ENCODE measurements at places on chromosomes 16 and 17. TPM values are rescaled to one million over a fixed set of nuclear protein-coding genes. Genes with fewer than 3 reads are reported as not detected.

DNA sequence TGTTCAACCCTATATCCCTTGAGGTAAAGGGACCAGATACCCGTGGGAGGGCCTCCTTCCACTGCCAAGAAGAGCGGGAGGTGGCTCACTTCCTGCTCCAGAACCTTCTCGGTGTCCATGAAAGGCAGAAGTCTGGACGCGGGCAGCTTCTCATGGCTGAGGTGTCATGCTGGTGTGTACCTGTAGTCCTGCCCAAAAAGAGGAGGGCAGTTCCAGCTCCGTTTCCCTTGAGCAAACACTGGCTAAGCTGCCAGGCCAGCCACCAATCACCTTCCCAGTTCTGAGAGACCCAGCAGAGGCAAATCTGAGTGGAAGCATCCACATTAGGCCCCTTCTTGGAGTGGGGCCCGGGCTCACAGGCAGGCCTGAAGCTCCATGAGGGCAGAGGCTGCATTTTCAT lies 5.6 kb downstream of the TMEM11 start:
- DNase-seq, result no peak

GRCh38 chr16:8863594-8864424 lies 5.0 kb downstream of the CARHSP1 start:
- no peak for DNase-seq

TGFB1I1 gene
- polyA plus RNA-seq, result 29.7 TPM

CA7 gene
- polyA plus RNA-seq, result 0.12 TPM
